ENCODE measurements at places on chromosomes 11 and 22. TPM values are rescaled to one million over a fixed set of nuclear protein-coding genes. Genes with fewer than 3 reads are reported as not detected.
A peak's percentile ranks its signal among the peaks of the same experiment; 100 is the strongest.

DNA sequence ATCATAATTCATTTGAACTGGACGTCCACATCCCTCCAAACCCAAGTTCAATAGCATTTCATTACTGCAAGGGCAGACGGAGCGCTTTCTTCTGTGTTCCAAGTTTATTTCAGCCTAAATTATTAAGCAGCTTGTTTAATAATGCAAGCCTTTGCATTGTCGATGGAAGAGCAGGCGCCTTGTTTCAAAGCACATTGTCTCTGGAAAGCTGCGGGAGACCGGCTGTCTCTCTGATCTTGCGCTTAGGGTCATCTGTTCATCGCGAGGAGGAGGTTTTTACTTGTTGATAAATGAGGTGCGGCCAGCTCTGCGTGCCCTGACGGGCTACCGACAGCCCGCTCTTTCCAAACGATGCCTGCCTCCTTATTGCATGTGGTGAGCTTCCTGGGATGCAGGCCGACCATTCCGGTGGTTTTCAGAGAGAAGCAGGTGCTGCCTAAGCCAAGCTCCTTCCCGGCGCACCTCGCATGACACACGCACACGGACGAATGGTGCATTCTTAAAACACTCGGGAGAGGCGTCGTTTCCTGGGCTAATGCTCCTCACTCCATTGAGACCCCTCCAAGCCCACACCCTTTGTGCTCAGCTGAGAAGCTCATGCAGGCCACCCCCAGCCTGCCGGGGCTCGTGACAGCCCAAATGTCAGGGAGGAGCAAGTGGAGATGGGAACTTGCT is 456.9 kb downstream of the BRD1 start:
- H3K4me1 ChIP-seq = no peaks in the 10 kb centered on the region
- no peaks in the 10 kb centered on the region for H3K36me3 ChIP-seq

DRG1 gene
- 63.1 TPM for polyA plus RNA-seq

DNA sequence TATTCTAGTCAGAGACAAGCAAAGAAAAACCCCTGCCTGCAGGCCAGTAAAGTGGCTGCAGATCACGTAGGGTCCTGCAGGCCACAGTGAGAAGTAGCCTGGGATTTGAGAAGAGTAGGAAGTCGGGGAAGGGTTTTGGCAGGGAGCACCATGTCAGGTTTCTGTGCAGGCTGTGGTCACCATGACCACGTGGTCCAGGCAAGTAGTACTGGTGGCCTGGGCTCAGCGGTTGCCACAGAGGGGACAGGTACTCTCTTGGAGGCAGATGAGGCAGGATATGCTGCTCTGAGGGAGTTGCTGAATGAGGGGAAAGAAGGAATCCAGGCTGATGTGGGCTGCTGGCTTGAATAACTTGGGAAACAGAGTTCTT is 46.5 kb downstream of the PISD start:
- H3K27ac ChIP-seq = no peak overlapping the region
- H3K4me3 ChIP-seq = no peak overlapping the region
- peak; percentile 24 for DNase-seq

- H3K27me3 ChIP-seq = no peaks in the 10 kb centered on the region
- H3K4me1 ChIP-seq = no peaks in the 10 kb centered on the region
- peak overlapping the region; percentile 67 for H3K4me3 ChIP-seq
- DNase-seq = no peak
Observed at GRCh38 chr11:47348859-47349258, 3.6 kb downstream of the MYBPC3 start.

DNA sequence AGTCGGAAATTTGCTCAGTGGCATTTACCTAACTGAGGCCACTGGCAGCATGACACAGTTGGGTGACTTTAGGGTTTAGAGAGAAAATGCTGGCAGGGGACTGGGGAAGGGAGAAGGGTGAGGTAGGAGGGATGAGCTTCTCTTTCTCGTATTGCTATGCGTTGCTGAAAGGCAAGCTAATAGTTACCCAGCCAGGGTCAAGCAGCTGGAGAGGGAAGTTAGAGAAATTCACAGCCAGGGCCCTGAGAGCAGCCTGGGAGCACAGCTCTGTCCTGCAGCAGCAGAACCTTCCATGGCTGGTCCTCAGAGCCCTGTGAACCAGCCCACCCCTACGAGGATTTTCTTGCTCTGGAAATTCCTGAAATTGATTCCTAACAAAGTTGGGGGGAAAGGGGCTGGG is 679.6 kb downstream of the NTM start:
- no peaks in the 10 kb centered on the region for H3K4me1 ChIP-seq
- H3K27ac ChIP-seq = no peak overlapping the region
- H3K27me3 ChIP-seq = no peaks in the 10 kb centered on the region
- no peaks in the 10 kb centered on the region for H3K36me3 ChIP-seq
- no peak for DNase-seq

GRCh38 chr11:78208257-78209165 is 19.8 kb downstream of the USP35 start:
- H3K36me3 ChIP-seq = peaks cover 47% of the 10 kb centered on the region
- H3K4me1 ChIP-seq = peaks cover 4% of the 10 kb centered on the region

IGLL1 gene
- not detected for polyA plus RNA-seq

DNA sequence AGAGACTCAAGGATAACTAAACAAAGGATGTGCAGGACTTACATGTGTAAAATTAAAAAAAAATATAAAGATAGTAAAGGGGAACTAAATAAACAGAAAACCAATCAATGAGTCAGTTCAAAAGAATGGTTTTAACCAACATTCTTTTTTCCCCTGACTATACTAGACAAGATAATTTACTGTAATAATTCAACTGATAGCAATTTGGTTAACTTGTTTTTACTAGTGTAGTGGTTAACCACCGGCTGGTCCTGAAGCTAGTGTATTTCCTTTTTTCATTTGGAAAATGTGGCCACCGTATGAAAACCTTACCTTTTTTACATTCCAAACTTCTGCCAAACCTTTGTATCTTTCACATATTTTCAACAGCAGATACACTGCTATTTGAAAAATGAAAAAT is 123.1 kb downstream of the ARHGAP42 start:
- no peak overlapping the region for H3K4me3 ChIP-seq
- H3K27me3 ChIP-seq = no peaks in the 10 kb centered on the region
- H3K4me1 ChIP-seq = peaks cover 4% of the 10 kb centered on the region
- H3K36me3 ChIP-seq = no peaks in the 10 kb centered on the region
- no peak overlapping the region for H3K27ac ChIP-seq

DGCR6 gene
- 7.7 TPM for polyA plus RNA-seq

DNA sequence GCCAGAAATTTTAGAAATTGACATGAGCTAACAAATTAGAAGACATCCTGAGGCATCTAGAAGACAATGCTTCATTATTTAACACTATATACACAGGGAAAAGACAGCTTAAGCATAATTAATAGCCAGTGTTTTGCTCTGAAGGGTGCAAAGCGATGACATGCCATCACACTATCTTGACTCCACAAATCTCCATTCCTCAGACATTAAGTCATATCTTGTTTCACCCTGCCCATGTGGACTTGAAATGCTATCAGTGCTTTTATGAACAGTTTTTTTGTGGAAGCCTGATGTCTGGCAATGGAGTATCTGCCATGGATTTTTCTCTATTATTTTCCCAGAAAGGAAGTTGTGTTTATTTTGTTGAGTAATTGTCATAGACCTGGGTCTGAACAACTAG is 2.3 kb downstream of the CARD18 start:
- H3K27ac ChIP-seq = no peak overlapping the region
- H3K4me3 ChIP-seq = no peak overlapping the region
- no peak for DNase-seq
- H3K27me3 ChIP-seq = no peaks in the 10 kb centered on the region

DNA sequence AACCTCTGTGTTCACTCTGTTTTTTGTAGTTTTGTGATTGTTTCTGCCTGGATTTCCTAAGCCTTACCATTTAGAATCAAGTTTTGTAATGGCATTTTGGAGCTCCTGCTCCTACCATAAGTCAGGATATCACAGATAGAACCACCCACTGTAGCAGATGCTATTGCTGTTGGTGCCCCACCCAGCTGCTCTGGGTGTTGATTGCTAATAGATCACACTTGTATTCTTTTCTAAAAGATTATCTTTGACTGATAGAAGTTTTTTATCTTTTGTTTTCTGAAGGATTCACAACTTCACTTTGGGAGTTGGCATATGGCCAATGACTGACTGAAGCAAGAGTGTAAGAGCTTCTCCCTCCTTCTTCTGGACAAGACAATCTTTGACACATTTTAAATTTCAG is 76.0 kb downstream of the EHF start:
- no peaks in the 10 kb centered on the region for H3K27me3 ChIP-seq
- no peaks in the 10 kb centered on the region for H3K4me1 ChIP-seq
- no peaks in the 10 kb centered on the region for H3K36me3 ChIP-seq
- DNase-seq = no peak

- H3K27me3 ChIP-seq = peaks cover 12% of the 10 kb centered on the region
- H3K4me3 ChIP-seq = no peak overlapping the region
- peaks cover 17% of the 10 kb centered on the region for H3K4me1 ChIP-seq
Observed at GRCh38 chr11:57453543-57454177, 6.7 kb upstream of the RTN4RL2 start.

DNA sequence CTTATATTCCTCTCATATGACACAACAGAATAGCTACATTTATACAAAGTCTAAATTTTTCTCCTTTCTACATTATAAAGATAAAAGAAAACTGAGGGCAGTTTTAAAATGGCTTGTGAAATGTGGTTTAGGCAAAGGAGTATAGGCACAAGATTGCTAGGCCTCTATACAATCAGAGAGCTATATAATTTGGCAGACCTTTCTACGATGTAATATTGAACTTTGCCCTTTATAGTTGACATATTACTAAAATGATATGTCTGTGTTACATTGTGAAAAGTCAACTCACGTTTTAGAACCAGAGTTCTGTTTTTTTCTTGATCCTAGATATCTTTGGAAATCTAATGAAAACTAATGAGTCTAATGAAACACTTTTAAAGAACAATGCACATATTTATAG is 430.2 kb downstream of the DLG2 start:
- no peaks in the 10 kb centered on the region for H3K4me1 ChIP-seq
- no peak overlapping the region for H3K27ac ChIP-seq
- H3K27me3 ChIP-seq = no peaks in the 10 kb centered on the region
- H3K36me3 ChIP-seq = no peaks in the 10 kb centered on the region
- H3K4me3 ChIP-seq = no peak overlapping the region
- no peak for DNase-seq

DNA sequence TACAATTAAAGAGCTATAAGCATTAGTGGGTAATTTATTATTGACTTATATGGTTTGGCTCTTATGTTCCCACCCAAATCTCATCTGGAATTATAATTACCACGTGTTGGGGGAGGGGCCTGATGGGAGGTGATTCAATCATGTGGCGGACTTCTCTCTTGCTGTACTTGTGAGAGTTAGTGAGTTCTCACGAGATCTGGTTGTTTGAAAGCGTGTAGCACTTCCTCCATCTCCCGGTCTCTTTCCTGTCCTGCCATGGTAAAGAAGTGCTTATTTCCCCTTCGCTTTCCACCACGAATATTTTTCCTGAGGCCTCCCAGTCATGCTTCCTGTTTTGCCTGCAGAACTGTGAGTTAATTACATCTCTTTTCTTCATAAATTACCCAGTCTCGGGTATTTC is 28.1 kb upstream of the CHORDC1 start:
- no peak for DNase-seq
- H3K27me3 ChIP-seq = no peaks in the 10 kb centered on the region
- no peak overlapping the region for H3K27ac ChIP-seq
- H3K36me3 ChIP-seq = no peaks in the 10 kb centered on the region
- no peak overlapping the region for H3K4me3 ChIP-seq
- no peaks in the 10 kb centered on the region for H3K4me1 ChIP-seq

DNA sequence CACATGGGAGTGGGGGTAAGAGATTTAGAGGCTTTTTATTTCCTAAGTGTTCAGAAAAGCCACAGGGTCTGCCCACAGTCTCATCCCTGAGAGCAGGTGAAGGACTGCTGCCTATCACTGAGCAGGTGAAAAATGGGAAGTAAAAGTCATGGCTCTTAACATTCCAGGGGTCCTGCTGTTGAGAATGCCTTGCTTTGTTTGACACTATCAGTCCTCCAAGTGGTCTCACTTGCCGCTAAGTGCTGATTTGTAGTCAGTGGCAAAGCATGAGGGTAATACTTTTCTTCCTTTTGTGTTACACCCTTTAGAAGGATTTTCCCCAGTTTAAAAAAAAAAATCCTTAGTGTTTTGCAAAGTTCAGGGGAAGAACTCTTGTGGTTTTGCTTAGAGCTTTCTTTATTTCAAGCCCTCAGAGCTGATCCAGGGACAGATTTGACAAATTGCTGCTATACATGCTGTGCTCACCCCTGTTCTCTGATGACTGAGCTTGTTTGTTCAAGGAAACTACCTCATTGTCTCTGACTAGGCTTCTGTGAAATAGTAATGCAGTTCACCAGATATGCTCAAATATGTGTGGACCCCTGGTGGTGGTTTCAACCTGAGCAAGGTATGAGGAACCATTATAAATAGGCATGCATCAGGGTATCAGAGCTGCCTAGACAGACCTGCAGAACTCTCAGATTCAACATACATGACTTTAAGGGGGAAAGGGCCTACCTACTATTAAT is 141.0 kb downstream of the ARHGAP42 start:
- H3K4me3 ChIP-seq = no peak overlapping the region
- H3K4me1 ChIP-seq = peaks cover 43% of the 10 kb centered on the region
- H3K36me3 ChIP-seq = no peaks in the 10 kb centered on the region
- DNase-seq = no peak

OR51D1 gene
- not detected for polyA plus RNA-seq

ELMOD1 gene
- 0.29 TPM for polyA plus RNA-seq

DNA sequence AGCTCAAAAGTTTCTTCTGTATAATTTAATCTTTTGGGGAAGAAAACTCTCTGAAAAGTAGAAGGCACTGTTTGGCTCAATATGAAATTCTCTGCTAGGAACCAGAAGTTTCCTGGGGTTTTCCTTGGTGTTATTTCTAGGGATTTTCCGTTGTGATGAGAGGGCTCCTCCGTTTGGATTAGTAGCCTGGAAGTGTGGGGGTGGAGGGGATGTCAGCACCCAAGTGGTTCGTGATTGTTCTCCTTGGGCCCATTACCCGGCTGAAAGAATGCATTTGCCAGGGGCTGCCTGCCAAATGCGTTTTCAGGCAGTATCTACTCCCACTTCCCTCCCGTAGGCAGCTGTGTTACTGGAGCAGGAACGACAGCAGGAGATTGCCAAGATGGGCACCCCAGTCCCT is 4.3 kb downstream of the SF3B2 start:
- H3K4me1 ChIP-seq = peaks cover 2% of the 10 kb centered on the region
- H3K36me3 ChIP-seq = peaks cover 77% of the 10 kb centered on the region
- H3K27ac ChIP-seq = no peak overlapping the region
- no peak for DNase-seq

HBB gene
- polyA plus RNA-seq = 1.1 TPM

- no peaks in the 10 kb centered on the region for H3K27me3 ChIP-seq
- DNase-seq = peak; percentile 91
- peaks cover 10% of the 10 kb centered on the region for H3K4me1 ChIP-seq
- H3K36me3 ChIP-seq = no peaks in the 10 kb centered on the region
Observed at GRCh38 chr11:124920870-124921609, 2.0 kb downstream of the HEPN1 start.

SAA4 gene
- polyA plus RNA-seq = not detected

GRCh38 chr11:61114913-61115312 is 12.6 kb downstream of the CD5 start:
- H3K4me1 ChIP-seq = no peaks in the 10 kb centered on the region
- no peak overlapping the region for H3K4me3 ChIP-seq
- H3K36me3 ChIP-seq = no peaks in the 10 kb centered on the region
- no peaks in the 10 kb centered on the region for H3K27me3 ChIP-seq
- no peak for DNase-seq
- H3K27ac ChIP-seq = no peak overlapping the region

Measured in heart left ventricle (tissue), 16 donors.